ENCODE measurements at places on chromosomes 6 and 20. TPM values are rescaled to one million over a fixed set of nuclear protein-coding genes. Genes with fewer than 3 reads are reported as not detected.

Gene ELOVL2
- not detected for total RNA-seq

- DNase-seq = no peak
Observed at GRCh38 chr6:99802396-99803031, 191.5 kb downstream of the MCHR2 start.

DNA sequence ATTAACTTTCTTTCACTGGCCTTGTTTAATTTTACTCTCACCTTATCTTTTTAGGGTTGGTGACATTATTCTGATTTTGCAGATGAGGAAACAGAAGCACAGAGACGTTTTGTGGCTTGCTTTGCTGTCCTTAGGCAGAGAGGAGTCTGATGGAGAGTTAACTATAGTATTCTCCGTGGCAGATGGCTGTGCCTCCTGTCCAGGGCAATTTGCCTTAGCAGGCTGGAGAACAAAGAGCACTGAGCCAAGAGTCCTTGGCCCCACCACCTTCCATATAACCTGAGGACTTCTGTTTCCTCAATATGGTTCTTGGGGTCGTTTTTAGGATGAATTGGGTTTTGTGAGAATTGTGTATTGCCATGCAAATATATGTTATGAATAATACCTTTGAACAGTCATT lies 71.4 kb upstream of the BACH2 start:
- DNase-seq = no peak

DNA sequence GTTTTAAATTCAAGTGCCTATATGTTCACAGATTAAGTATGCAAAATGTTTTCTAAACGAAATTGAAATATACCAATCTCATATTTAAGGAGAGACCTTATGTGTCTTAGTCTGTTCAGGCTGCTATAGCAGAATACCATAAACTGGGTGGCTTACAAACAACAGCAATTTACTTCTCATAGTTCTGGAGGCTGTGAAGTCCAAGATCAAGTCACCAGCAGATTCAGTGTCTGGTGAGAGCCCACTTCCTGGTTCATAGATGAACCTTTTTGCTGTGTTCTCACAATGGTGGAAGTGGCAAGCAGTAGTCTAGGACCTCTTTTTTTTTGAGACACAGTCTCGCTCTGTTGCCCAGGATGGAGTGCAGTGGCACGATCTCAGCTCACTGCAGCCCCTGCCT lies 3.5 kb upstream of the DSTN start:
- DNase-seq = no peak

Gene MOCS3
- 16.3 TPM for total RNA-seq

Gene DOK5
- total RNA-seq = not detected

DNA sequence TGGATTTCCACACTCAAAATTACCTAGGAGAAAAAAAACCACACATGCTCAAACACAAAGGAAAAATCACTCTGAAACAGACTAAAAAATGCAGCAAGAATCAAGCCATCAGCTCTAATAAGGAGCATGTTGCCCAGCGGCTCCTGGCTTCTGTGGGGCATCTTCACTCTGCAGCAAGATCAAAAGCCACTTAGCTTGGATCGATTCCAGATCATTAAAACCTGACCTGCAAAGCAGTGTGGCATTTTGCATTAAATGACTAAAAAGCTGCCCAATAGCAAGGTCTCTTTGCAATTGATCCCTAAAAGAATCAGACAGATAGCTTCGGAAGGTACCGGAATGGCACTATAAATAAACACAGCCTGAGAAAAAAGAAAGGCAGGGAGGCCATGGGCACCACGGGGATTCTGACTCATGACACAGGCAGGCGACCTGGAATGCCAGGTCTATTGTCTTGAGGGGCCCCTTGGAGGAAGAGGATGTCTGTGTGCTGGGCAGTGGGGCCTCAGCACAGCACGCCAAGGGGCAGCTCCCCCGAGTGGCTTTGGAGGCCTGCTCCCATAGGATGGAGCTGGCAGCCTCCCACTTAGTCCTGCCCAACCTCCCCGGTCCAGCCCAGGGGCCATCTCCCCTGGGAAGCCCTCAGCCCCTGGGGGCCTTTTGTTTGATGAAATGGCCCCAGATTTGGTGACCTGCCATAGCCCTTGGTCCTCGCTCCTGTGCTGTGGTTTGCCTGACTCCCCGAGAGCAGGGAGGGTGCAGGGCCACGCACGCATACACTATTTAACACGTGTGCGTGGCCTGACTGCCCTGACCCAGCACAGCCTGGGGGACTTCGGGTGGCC lies 7.6 kb downstream of the LEMD2 start:
- DNase-seq = no peak

Gene CAGE1
- 0.16 TPM for total RNA-seq

Gene USP49
- total RNA-seq = 2.9 TPM

GRCh38 chr20:33444797-33445560 lies 1.4 kb upstream of the SNTA1 start:
- DNase-seq = peak; percentile 56

Gene TRIM10
- total RNA-seq = 2.1 TPM

Gene ME1
- total RNA-seq = 8.9 TPM

DNA sequence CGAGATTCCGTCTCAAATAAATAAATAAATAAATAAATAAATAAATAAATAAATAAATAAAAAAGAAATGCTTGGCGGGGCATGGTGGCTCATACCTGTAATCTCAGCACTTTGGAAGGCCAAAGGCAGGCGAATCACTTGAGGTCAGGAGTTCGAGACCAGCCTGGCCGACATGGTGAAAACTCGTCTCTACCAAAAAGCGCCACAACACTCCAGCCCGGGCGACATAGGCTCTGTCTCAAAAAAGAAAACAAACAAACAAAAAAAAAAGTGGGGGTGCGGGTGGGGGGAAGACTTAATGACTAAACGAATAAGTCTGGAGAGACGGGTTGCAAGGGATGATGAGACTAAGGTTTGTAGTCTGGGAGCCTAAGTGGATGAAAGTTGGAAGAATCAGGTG lies 170.7 kb downstream of the SLC16A10 start:
- DNase-seq = no peak

DNA sequence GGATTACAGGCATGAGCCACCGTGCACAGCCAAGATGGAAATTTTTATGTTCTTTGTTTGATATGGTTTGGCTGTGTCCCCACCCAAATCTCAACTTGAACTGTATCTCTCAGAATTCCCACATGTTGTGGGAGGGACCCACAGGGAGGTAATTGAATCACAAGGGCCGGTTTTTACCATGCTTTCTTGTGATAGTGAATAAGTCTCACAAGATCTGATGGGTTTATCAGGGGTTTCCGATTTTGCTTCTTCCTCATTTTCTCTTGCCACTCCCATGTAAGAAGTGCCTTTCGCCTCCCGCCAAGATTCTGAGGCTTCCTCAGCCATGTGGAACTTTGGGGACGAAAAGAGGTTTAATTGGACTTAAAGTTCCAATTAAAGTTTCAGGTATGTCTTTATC lies 14.6 kb downstream of the EEF1A1 start:
- no peak for DNase-seq

DNA sequence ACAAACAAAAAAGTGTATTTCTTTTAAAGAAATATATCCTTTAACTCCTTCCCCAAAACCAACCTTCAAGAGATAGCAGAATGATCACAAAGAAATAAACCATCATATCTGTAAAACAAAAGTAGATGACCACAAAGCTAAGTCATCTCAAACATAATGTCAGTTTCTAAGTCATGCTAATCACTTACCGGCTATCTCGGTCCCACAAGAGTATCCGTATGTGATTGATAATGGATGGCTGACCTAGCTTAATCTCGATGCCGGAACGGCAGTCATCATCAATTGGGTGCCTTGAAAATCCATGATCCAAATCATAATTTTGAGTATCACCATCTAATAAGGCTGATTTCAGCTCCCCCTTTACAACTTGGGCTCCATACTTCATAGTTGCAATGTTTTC lies 59.7 kb downstream of the BTBD9 start:
- DNase-seq = no peak

Gene LRRN4
- 1.7 TPM for total RNA-seq

- DNase-seq = peak; percentile 66
Observed at GRCh38 chr6:110178626-110179405, 654 bp downstream of the WASF1 start.

GRCh38 chr6:123997223-123997622 lies 193.6 kb downstream of the NKAIN2 start:
- DNase-seq = no peak

DNA sequence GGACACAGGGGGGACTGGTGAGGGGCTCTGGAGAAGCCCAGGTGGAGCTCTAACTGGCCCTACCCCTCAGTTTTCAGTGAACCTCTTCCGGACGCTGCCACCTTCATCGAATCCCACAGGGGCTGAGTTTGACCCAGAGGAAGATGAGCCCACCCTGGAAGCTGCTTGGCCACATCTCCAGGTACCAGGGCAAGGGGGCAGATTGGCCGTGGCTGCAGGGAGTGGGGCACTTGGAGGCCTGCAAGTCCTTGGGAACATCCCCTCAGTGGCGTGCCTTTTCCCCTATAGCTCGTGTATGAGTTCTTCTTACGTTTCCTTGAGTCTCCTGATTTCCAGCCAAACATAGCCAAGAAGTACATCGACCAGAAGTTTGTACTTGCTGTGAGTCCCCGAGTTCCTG lies 6.6 kb downstream of the MEA1 start:
- no peak for DNase-seq

DNA sequence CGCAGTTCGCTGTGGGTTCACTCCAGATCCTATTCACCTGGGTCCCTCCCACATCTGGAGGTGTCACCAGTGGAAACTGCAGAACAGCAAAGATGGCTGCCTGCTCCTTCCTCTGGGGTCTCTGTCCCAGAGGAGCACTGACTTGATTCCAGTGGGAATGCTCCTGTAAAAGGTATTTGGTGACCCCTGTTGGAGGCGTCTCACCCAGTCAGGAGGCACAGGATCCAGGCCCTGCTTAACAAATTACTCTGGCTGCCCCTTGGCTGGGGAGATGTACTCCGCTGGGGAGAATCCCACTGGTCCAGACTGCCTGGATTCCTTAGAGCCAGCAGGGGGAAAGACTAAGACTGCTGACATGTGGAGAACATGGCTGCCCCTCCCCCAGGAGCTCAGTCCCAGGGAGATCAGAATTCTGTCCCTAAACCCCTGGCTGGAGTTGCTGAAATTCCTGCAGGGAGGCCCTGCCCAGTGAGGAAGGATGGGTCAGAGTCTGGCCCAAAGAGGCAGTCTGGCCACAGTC lies 483.0 kb downstream of the CBLN4 start:
- no peak for DNase-seq

DNA sequence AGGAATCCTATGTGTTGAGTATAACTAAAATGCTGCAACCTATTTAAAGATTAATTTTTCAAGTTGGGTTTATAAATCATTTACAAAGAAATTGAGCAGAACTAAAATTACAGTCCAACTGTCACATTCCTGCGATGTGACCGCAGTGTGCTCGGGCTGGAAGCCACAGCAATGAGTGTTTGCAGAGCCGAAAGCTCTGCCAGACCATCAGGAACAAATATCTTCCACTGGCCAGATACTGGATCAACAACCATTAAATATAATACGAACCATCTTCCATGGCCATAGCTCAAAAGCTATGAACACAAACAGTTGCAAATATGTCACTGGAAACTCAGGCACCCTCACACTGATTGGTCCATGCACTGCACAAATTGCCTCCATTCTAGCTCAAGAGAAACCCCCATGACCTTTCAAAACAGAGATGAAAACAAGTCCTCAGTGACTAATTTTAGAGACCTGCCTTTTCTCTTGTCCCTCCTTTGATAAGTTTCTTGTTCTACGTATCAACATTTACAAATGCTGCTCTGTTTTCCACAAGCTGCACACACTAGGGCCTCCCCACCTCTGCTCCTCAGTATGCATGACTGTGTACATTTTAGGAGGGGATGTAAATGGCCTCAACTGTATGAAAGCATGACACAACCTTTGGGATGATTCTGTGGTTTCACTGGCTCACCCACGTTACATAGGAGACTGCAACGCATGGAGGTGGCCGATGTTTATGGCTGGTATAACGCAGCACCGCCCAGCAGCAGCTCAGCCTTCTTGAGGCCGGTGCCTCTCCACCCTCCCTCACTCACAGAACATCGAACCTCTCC lies 171.7 kb downstream of the WDR27 start:
- no peak for DNase-seq

Gene VGLL2
- total RNA-seq = not detected

DNA sequence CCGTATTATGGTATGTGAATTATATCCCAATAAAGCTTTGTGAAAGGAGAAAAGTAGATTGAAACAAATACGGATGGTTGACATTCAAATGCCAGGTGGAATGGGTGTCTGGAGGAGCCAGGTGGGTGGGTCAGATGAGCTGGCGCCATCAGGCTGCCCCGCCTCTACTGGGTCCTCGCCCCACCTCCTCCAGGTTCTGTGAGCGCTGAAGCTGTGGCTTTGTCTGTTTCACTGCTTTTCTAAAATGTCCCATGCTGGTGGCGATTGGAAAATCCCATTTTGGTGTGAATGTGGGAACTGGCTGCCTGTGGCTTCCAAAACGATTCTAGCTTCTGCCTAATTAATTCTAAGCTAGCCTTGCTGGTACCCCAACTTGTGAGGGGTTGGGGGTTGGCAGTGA lies 16.5 kb downstream of the DUSP22 start:
- DNase-seq = peak; percentile 27

Gene CASS4
- not detected for total RNA-seq

DNA sequence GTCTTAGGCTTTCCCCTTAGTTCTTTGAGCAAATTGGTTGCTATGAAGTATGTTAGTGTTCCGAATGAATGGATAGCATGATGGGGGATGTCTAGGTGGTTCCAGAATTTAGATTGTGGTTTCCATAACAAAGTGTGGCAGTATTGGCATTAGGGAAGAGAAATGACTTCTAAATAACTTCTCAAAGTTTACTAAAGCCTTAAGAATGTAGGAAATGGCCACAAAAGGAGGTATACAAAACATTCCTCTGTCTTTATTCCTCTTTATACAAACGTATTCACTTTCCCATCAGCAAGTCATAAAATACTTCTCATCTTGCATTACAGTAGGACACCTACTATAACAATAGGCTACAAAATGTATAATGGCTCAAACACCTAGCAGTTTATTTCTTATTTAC lies 279.6 kb downstream of the ESR1 start:
- DNase-seq = no peak

Gene SLC17A2
- total RNA-seq = not detected

DNA sequence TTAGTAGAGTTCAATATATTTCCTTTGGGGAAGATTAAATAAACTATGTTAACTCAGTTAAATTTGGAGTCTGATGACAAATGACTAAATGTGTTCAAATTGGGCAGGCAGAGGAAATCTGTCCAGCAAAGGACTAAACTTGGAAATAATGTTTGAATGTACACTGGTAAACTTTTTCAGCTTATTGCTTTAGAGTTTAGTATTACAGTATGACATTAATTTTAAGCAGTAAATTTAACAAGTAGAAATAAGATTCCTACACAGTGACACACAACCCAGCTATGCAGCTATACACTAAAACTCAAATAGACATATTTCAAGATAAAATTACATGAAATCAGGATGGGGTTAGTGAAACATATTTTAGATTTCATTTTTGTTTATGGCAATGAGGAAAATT lies 42.6 kb upstream of the HDGFL1 start:
- no peak for DNase-seq

Gene GLP1R
- total RNA-seq = not detected

All from HT-29 (cell line).